Thyroid gland (tissue), 4 donors: ENCODE measurements at places on chromosomes 3 and 15.

DNA sequence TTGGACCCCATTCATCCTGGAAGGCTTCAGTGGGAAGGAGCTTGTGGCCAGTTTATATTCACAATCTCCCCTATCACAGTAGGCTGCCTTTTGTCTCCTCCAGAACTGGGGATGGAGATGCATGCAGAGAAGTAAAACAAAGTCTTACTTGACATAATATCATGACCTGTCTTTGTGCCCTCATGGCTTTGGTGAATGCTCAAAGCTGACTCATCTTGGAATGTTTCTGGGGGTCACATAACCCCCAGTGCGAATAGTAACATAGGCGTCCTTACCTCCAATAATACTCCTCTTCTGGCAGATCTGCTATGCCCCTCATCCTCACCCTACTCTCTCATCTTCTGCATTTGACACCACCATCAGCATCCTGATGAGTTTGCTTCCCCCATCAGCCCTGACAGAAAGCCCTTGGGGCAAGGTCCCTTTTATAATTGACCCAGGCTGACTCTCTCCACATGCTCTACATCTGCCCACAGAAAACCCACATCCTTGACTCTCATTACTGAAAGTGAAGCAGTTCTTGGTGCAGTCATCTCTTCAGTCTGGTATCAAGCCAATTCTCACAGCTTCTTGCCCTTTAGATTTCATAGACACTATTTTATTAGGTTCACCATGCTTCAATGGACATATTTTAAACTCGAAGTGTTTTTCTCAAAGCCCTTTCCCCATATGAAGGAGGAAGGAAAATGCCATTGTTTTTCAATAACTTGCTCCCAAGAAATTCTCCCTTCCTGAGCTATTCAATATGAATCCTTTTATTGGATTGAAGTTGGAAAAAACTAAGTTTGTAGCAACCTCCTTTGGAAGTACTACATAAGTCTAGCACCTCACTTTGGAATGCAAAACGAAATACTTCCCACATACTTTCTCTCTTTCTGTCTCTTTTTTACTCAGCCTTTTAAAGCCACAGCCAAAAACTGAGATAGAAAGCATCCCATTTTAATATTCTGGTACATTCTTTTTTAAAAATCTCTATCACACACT is 36.6 kb downstream of the OSTN start:
- no peak for DNase-seq

GRCh38 chr15:34734303-34734702 is 20.5 kb downstream of the GJD2 start:
- DNase-seq: no peak

DNA sequence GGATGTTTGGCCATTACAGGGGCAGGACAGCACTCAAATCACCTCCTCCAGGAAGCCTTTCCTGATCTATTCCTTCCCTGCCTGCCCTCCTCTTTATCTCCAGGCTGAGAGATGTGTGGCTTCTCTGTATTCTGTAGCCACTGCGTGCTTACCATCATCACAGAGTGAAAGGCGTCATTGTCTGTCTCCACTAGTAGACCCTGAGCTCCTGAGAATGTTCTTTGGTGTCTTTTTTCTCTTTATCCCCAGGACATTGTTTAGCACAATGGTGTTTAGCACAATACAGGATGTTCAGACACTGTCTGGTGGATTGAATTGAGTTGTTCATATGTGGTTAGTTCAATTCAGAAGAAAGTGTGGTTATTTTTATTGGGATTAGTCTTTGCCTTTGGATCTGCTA is 26.2 kb upstream of the LARS2 start:
- DNase-seq: no peak

DNA sequence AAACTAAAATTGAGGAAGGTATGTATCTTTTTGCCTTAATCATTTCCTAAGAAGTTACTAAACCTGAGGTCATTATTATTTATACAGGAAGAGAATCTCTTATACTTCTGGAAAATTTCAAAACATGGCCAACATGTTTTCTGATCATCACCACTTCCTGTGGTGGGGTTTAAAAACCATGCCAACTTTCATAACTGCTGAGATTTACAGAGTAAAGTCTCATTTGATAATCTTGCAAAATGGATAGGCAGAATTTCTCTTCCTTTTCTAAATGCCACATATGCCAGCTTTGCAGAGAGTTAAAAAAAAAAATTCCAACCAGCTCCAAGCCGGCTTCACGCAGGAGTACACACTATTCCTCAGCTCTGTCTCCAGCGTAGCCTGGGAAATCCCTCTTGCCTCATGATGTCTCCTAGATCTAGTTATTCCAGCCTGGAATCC is 124.3 kb upstream of the SPRED1 start:
- no peak for DNase-seq

GRCh38 chr15:63603516-63603915 is 6.3 kb downstream of the FBXL22 start:
- no peak for DNase-seq

DNA sequence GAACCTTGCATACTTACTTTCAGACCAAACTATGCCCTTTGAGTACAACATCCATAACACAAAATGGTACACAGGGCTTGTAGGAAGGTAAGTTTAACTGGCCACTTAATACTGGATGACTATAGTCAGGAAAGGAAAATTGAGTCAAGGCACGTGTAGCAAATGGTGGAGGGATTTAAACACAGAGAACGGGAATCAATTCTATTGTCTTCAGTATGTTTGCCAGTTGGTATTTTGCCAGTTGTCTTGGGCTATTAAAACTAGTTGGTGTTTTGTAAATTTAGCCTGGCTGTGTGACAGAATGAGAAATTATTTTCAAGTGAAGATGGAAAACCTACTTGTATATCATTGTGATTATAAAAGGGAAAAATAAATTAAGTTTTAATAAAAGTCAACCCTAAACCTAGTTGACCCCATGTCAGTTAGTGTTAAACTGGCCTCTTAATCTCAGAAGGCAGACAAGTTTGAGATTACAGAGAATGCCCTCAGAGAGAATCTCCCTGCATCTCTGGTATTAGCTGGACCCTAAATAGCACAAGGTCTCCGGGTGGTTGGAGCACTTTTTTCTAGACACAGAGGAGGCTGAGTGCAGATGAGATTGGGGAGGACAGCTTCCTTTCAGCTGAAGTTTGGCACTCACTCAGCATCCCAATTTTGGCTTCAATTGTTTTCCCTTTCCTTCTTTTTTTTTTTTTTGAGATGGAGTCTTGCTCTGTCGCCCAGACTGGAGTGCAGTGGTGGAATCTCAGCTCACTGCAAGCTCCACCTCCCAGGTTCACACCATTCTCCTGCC is 91.2 kb downstream of the MB21D2 start:
- DNase-seq: no peak

DNA sequence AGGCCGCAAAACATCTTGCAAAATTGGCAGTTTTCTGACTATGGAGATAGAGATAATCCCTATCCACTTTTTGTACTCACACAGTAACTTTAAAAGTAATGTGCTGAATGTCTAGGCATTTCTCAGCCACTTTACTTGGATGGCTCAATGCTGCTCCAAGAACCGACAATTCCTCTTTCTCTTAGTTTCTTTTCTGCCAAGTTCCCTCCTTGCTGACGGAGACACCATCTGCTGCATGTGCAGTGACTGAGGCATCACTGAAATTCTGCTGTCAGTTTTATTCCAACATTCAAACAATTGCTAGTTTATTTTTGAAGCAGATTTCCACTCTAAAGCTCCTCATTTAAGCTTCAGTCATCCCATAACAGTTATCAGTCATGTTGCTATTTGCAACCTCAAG is 116.0 kb upstream of the RBMS3 start:
- DNase-seq: no peak

DNA sequence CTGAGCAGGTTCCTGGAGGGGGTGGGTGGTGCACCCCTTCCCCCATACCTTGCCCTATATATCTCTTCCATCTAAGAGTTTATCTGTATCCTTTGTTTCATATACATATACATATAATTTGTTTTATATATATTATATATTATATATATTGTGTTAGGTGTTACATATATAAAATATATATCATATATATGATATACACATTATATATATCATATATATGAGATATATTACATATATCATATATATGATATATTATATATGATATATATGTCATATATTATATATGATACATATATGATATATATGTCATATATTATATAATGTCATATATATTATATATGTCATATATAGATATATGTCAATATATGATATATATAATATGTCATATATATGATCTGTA is 31.1 kb downstream of the EXD1 start:
- no peak for DNase-seq

GRCh38 chr3:62167566-62168262 is 205.6 kb downstream of the FEZF2 start:
- DNase-seq: no peak
